Heart left ventricle (tissue), 16 donors: ENCODE measurements at places on chromosomes 5 and 9. TPM values are rescaled to one million over a fixed set of nuclear protein-coding genes. Genes with fewer than 3 reads are reported as not detected.

GRCh38 chr5:59198365-59198764, 615.5 kb downstream of the RAB3C start:
- no peak for DNase-seq

DNA sequence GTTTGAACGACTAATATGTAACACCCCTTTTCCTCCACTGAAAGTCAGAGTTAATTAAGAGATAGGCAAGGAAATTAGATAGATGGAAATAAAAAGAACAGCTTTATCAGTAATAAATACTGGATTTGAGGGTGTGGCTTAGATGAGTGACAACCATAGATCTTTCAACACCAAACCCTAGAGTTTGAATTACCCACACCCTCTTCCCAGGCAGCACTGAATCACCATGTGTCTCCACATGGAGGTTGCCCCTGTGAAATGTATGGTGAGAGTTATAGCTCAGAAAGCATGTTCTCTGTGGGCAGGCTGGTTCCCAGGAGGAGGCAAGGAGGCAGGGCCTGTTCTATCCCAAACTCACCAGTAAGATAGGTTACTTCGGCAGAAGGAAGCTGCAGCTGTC, 69.7 kb downstream of the TMEM174 start:
- no peak for DNase-seq

DNA sequence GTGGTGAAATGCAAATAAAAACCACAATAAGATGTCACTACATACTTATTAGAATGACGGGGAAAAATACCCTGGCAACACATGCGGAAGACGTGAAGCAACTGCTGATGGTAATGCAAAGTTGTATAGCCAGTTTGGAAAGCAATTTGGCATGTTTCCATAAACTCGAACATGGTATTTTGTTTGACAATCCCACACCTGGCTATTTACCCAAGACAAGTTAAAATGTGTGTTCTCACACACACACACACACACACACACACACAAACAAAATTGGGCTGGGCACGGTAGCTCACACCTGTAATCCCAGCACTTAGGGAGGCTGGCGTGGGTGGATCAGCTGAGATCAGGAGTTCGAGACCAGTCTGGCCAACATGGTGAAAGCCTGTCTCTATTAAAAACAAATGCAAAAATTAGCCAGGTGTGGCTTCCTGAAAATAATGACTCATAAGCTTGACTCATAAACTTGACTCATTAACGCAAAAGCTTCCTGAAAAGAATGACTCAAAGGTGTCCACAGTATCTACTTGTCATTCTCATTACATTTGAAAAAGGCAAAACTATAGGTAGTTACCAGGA, 456.5 kb downstream of the CDH18 start:
- DNase-seq = no peak

DNA sequence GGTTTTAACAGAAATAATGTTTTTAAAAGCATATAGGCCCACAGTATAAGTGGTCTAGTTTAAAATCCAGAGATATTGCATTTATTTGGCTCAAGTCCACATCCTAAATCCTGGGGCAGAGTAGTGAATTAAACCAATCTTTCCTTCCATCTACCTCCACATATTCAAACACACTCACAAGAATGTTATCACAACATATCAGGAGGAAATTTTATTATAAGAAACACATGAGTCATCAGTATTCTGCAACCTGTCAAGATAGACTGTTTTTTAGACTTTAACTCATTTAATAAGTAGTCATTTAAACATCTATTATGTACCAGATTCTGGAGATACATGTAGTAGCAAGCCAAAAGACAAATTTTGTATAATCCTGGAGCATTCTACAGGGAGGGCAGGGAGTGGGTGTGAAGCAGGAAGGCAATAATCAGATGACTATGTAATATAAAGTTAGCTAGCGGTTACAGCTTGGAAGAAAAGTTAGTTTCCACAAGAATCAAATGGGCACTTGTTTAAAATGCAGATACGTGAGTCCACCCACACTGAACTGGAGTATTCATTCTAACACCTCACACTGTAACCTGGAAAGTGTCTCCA, 187.3 kb upstream of the PIK3R1 start:
- DNase-seq = no peak

- no peak for DNase-seq
Observed at GRCh38 chr5:160044391-160044804, 35.5 kb downstream of the TTC1 start.

DNA sequence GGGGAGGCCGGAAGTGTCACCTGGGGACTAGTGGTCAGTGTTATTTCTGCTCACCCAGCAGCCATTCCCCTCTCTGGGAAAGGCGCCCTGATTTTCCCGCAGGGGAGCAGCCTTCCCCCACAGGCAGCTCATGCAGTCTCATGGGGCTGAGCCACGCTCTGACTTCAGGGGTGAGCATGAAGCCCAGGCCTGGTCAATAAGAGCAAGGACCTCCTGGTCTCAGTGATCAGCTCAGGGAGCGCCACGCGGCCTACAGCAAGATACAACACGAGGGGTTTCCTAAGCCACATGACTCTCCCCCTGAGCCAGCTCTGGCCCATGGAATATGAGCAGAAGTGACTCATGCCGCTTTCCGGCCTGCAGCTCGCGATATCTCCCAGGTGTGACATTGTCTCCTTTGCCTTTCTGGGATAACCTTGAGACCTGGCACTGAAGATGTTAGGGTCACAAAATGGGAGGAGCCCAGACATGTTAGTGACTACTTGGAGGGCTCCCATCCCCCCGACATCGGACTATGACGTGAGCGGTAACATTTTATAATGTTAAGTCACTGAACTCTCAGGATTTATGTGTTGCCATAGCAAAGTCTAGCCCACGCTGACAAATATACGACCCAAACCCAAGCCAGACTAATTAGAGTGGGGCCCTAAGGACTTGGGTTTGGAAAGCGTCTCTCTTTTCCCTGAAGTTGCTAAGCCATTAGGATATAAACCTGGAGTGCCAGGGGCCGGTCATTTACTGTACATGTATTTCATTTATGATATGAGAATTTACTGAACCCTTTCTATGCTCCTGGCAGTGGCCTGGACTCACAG, 46.5 kb upstream of the GFPT2 start:
- no peak for DNase-seq

Gene TEK
- polyA plus RNA-seq = 17.7 TPM

Gene NTNG2
- 0.28 TPM for polyA plus RNA-seq
